ENCODE measurements at places on chromosomes 11 and 22.

GRCh38 chr11:91011503-91011902, 788.7 kb upstream of the CHORDC1 start:
- DNase-seq: no peak

- no peak for DNase-seq
These were observed 336.0 kb downstream of the CADM1 start for GRCh38 chr11:115168229-115168671.

DNA sequence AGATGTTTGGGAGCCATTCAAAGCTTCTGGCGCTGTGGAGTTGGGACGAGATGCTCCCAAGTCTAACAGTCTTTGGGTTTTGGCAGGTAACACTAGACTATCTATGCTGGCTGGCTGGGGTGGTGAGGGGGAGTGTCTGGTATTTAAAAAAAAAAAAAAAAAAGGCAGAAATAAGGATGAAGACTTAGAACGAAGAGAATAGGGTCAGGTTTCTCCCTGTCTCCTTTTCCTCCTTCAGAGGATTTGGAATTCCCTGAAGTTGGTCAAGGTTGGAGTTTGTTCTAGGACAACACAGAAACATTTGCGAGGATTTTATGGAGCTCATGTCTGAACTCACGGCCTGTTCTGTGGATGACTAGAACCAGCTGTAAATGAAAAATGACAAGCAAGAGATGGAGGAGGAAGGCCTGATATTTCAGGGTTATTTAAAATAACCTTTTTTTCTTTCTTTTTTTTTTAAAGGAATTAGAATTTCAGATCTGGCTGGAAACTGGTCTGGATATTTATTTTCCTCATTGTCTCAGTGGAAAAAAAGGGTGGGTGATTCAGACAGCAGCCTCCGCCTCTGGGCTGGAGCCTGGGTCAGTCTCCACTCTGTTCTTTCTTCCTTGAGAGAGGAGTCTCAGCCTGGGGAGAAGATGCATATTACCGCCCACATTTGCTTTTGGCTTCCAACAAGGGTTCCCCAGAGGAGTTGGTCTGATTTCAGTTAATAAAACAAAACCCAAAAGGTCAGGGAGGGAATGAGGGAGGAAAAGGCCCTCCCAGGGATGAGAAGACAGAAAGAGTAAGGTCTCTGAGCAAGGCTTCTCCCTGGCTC, 80.1 kb downstream of the USP35 start:
- DNase-seq: no peak

- DNase-seq: no peak
These were observed 4.2 kb downstream of the MUC5B start for GRCh38 chr11:1226986-1227550.

All from tibial artery (tissue), 4 donors.